ENCODE measurements at places on chromosomes 4 and X.

GRCh38 chrX:16978193-16978984 is 31.9 kb downstream of the REPS2 start:
- DNase-seq = no peak

- DNase-seq = no peak
Observed at GRCh38 chrX:34810364-34810763, 132.2 kb upstream of the FAM47B start.

DNA sequence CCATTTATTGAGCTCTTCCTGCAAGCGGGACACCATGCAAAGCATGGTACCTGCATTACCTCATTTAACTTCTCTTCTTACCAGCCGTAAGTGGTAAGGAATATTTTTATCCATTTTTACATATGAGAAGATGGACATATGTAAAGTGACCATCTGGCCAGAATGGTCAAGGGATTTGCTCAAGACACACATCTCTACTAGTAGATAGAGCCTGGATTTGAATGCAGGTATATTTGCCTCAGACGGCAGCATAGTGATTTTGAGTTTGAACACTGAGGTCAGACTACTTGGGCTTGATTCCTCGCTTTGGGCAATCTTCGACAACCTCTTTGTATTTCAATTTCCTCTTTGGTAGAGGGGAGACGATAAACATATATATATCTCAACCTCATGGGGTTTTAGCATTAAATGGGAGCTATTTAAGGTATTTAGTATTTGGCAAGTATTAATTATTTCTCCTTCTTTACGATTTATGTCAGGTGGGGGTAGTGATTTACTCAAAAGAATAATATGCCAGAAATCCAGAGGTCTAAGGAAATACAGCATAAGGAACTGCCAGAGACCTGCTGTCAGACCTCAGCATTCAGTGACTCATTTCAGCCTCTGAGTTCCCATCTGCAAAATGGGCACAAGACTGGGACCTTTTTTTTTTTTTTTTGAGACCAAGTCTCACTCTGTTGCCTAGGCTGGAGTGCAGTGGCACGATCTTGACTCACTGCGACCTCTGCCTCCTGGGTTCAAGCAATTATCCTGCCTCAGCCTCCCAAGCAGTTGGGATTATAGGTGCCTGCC is 34.6 kb upstream of the CHRNA9 start:
- no peak for DNase-seq

DNA sequence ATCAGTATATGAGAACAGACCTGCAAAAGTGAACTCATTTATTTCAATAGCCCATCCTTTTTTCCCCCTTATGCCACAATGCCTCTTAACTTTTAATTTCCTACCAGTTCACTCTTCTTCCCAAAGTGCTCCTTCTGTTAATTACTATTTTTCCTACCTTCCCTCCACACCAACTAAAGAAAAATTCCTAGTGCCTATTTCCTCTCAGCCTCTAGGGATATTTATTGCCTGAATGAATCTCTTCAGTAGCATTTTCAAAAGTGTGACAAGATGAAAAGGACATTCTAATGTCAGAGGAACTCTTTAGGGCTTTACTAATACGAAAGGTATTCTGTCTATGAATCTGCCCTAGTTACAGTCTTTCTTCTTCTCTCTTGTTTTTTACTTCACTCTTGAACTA is 181.1 kb upstream of the SPRY1 start:
- no peak for DNase-seq

- no peak for DNase-seq
Observed at GRCh38 chr4:15754323-15754722, 23.8 kb upstream of the CD38 start.

- DNase-seq = no peak
Observed at GRCh38 chr4:88933414-88934160, 123.4 kb downstream of the FAM13A start.

DNA sequence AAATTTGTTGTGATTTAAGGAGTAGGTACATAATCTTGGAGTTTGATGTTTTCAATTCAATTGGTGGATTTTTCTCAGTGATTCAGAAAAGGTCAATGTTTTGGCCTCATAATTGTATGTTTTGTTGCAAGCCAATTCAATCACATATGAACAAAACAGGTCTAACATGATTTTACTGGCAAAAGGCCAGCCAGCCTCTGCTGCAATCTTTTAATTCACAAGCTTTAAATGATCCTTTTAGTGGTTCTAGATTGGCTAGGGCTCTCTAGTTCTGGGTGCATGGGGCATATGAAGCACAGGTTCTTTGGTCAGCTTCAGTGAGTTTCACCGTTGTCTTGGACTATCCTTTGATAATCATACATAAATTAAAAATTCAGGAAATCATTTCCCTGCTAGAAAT is 19.2 kb upstream of the SLC6A14 start:
- peak; percentile 10 for DNase-seq

DNA sequence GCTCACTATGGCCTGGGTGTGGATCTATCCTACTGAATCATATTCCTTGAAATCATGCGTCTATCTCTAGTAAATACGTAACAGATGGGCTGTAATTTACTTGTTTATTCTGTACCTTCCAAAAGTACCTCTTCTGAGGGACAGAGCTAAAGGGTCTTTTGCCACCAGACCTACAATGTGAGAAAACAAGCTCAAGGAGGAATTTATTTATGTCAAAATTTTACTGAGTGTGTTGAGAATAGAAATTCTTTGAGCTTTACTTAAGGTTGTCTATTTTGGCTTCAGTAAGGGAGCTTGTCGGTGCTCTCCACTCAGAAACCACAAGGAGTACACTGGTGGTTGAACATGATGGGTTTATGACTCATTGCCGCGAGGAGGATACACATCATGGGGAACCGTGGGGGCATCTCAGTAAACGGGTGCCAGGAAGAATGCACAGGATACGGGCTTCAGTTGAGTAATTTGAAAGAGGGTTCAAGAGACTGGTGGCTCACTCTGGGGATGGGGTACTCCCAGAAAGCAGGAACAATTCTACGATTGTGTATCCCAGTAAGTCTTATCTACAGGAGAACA is 3.0 kb downstream of the ANK2 start:
- DNase-seq = no peak

DNA sequence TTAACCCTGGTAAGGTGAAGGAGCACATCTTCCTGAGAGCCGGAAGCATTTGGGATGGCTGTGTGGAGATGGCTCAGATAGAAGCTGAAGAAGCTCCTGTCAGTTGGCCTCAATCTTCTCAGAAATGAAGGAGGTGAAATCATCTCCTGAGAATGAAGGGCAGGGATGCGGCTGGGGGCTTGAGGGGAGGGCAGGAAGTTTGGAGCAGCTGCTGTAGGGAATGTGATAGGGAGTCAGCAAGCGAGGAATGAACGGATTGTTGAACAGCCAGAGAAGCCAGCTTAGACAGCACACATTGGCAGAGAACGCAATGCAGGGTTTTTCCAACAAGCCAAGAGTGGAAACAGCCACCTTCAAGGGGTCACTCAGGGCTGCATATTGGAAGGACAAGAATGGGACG is 10.0 kb downstream of the KCNE5 start:
- no peak for DNase-seq

DNA sequence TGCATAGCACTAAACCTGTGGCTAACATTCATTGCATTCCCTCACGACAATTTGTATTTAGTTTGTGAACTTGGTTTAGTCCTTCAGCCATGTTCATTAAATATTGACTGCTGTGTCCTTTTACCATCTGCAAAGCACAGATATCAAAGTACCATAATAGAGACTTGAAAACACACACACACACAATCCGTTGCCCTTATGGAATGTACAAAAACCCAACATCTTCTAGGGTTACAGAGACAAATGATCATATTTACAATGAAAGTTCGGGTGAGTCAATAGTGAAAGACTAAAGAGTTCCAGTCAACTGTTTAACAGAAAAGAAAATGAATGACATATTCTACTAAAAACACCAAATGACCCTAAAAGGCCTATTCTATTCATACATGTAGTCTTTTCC is 50.8 kb upstream of the TXK start:
- DNase-seq = no peak

- peak; percentile 80 for DNase-seq
Observed at GRCh38 chrX:119235872-119236622, at the start of gene PGRMC1. PGRMC1 (plus strand) TSS chrX:119236285; CDS start chrX:119236364, 79 bp downstream.

GRCh38 chr4:110096405-110096804 is 102.0 kb downstream of the ELOVL6 start:
- no peak for DNase-seq

GRCh38 chr4:99800332-99801004 is 16.2 kb upstream of the DAPP1 start:
- DNase-seq = no peak

GRCh38 chr4:156976147-156976546 is 4.5 kb upstream of the PDGFC start:
- DNase-seq = no peak

GRCh38 chr4:5812506-5813229 is 80.2 kb downstream of the CRMP1 start:
- peak; percentile 70 for DNase-seq

- no peak for DNase-seq
Observed at GRCh38 chrX:150310881-150311280, 52.2 kb upstream of the MAMLD1 start.

GRCh38 chr4:159278399-159278798 is 175.5 kb downstream of the RAPGEF2 start:
- DNase-seq = no peak

DNA sequence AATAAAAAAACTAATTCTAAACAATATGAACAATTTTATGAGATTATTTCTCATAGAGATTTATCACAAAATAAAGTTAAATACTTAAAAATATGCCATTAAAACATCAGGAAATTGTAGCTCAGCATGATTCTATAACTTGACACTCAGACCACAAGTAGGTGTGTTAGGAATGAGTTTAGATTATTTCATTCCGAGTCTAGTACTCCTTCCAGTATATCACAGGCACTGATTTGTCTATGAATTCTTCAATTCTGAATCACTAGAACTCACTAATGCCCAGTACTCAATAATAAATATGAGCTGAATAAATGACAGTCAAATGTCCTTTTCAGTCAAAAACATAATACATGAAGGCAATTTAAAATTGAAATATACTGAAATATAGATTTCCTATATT is 22.2 kb downstream of the BOD1L1 start:
- DNase-seq = no peak

GRCh38 chr4:134677209-134677814 is 475.7 kb upstream of the PABPC4L start:
- no peak for DNase-seq

DNA sequence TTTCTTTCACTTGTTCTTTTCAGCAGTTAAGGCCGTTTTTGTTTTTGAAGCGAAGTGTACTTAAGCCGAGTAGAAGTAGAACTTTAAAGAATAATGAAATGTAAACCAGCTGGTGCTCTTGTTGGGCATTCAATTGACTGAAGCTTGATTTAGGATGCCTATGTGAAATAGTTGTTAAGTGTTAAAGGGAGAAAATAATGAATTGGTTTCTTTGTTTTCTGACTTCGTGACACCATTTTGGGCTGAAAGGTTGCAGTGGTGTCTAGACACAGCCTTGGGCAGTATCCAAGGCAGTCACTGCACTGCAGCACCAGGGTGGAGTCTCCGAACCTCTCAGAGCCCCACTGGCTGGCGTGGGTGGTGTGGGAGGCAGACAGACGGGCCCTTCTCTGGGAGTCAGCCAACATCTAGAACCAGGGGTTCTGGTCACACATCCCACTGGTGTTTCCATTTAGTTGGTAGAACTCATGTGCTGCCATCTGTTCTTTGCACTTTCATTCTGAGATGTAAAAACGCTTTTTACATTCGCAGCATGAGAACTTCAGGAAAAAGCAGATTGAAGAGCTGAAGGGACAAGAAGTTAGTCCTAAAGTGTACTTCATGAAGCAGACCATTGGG is 3.5 kb downstream of the UCHL1 start:
- DNase-seq = no peak
